ENCODE measurements at places on chromosomes 12 and 14.

DNA sequence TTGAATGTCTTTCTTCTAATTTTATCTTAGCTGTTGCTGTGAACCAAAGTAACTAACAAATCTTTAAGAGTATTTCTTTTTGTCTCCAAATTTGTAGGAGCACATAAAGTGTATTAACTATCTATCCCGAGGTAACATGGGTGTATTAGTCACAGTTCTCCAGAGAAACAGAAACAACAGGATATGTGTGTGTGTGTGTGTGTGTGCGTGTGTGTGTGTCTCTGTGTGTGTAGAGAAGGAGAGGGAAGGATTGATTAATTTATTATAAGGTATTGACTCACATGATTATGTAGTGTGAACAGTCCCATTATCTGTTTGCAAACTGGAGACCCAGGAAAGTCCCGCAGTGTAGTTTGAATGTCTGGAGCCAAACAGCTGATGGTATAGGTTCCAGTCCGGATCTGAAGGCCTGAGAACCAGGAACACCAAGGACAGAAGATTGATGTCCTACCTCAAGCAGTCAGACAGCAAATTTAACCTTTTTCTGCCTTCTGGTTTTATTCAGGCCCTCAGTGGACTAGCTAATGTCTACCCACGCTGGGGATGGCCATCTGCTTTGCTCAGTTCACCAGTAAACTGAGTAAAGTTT, 14.4 kb downstream of the G2E3 start:
- DNase-seq, result no peak

DNA sequence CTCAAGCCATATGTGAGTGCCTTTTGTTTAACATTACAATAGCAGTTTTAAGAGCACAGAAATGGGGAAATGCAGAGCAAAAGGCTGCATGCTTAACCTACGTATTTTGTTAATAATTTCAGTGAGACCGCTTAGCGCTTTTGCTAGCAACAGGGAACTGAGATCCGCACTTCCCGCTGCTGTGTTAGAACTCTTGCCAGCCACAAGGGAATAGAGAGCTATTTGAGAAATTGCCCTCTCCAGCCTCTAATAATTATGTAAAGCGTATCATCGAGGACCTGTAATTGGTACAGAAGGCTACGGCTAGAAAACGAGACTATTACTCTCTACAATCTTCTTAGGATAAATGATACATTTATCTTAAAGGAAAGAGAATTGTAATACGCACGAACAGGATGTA, 205.2 kb upstream of the GRIP1 start:
- no peak for DNase-seq

GRCh38 chr12:68538726-68539614, 71.7 kb upstream of the RAP1B start:
- peak; percentile 78 for DNase-seq

DNA sequence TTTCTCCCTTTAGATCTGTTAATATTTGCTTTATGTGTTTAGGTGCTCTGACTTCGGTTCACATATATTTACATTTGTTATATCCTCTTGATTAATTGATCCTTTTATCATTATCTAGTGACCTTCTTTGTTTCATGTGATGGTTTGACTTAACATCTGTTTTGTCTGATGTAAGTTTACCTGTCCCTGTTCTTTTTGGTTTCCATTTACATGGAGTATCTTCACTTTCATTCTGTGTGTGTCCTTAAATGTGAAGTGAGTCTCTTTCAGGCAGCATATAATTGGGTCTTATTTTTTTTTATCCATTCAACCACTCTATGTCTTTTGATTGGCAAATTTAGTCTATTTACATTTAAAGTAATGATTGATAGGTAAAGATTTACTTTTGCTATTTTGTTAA, 24.2 kb downstream of the TRMT5 start:
- no peak for DNase-seq

DNA sequence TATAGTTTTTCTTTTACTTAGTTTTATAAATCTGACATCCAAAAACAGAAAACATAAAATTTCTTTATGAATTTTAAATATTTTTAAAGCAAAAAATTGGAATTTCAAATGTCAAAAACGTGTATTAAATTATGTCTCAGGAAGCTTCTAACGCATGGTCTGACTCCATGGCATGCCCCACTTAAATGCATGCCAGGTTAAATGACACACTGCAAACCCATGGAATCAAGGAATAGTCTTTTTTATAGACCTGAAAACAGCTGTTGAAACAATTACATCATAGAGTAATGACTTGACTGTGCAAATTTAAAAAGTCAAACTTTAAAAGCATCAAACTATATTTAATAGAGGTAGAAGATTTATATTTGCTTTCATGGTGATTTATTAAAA, 96.1 kb upstream of the DACT1 start:
- DNase-seq, result no peak

DNA sequence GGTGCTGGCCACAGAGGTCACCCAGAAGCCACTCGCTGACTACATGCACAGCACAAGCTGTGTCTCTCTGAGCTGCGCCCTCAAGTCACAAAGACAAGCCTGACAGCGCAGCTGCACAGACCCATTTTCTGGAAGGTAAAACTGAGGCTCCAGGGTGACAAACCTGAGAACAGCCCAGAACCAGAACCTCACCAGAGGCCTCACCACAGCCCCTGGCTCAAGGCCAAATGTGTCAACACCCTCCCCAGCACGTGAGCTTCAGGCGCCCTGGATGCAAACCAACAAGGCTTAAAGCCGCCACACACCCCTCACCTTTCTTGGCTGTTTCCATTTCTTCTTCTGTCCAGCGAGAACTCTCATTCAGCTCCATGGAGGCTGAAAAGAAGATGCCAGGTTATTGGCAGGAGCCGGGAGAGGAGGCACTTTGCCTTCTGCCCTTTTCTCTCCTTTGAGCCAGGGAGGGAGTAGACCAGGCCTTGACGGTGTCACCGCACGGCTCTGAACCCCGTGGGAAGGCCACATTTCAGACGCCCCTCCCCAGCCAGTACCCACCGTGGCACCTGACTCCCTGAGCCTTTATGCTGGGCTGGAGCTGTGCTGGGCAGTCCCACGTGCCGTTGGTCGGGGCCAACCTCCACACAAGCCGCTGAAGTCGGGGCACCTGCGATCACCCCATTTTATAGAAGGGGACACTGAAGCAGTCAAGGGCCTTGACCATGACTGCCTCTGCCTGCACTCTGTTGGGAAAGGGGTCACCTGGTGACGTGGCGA, 103.1 kb downstream of the RFLNA start:
- no peak for DNase-seq
